ENCODE measurements at places on chromosomes 12 and 14. TPM values are rescaled to one million over a fixed set of nuclear protein-coding genes. Genes with fewer than 3 reads are reported as not detected.
A peak's percentile ranks its signal among the peaks of the same experiment; 100 is the strongest.

DNA sequence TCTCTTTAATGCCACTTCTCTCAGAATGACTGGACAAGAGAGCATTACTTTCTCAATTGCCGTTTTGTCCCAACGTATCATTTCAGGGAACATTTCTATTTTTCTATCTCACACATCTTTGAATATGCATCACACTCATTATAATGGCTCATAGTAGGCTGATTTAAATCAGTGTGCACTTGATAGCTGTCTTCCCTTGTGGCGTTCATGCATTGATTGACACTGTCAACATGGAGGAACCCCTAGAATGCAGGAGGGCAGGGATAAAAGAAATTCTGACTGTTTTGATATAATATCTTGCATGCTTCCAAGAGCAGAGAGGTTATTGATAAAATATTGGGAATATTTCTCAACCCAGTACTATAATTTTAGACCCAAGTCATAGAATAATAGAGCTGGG lies 1528.9 kb upstream of the FLRT2 start:
- DNase-seq = no peak

DNA sequence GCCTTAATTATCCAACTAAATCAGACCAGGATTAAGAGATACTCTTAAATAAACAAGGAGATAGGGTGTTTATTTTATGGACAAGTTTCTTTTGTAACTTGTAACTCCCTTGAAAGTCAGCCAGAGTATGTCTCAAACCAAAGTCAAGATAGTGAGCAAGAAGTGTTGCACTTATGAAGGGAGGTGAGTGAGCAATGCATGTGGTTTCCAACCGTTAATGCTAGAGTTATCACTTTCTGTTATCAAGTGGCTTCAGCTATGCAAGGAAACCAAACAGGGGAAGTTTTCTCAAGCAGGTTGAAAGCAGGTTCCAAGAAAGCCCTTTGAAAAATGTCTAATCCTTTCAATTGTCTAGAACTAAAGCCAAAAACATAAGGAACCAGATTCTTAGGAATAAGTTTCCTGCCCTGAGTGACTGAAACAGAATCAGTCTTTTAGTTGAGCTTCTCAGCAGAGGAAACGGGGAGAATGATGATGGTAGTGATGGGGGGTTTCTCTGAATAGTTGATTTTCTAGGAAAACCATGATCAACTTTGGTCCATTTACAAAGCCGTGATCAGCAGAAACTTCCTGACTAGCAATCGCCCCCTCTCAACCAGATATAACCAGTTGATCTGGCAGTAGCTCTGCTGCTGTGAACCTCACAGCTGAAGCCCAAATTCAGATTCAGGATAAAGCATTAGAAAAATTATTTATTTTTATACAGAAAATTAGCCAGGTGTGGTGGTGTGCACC lies 128.4 kb downstream of the DAD1 start:
- DNase-seq = no peak

GRCh38 chr12:71439613-71440344 lies at the start of gene LGR5:
LGR5 (plus strand) TSS chr12:71439798; CDS start chr12:71440081, 283 bp downstream.
- DNase-seq = peak; percentile 84

GRCh38 chr12:99620159-99620479 lies 27.4 kb upstream of the GARIN6 start:
- DNase-seq = no peak

DNA sequence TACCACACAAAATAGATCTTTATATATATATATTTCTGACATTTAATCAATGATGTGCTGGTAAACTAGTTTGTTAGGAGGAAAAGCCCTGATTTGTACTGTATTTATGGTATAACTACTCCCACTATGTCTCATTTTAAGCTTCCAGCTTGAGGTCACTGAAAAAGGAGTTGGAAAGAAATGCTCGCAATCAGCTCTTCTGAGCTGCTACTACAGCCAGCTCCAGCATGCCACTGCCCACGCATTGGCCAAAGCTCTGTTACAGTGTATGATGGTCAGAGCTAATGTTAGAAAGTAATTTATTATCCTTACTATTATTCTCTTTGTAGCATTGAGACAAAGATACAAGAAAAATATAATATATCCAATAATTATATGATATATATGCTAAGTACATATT lies 55.0 kb upstream of the PCED1B start:
- no peak for DNase-seq

- no peak for DNase-seq
Measured at GRCh38 chr14:74589291-74589879, 22.7 kb downstream of the LTBP2 start.

GRCh38 chr12:68043435-68043834 lies 54.2 kb downstream of the IFNG-AS1 start:
- DNase-seq = no peak

- DNase-seq = peak; percentile 52
Measured at GRCh38 chr14:67335781-67336180, 23.8 kb downstream of the ATP6V1D start.

GRCh38 chr12:68591734-68592418 lies 18.8 kb upstream of the RAP1B start:
- no peak for DNase-seq

DNA sequence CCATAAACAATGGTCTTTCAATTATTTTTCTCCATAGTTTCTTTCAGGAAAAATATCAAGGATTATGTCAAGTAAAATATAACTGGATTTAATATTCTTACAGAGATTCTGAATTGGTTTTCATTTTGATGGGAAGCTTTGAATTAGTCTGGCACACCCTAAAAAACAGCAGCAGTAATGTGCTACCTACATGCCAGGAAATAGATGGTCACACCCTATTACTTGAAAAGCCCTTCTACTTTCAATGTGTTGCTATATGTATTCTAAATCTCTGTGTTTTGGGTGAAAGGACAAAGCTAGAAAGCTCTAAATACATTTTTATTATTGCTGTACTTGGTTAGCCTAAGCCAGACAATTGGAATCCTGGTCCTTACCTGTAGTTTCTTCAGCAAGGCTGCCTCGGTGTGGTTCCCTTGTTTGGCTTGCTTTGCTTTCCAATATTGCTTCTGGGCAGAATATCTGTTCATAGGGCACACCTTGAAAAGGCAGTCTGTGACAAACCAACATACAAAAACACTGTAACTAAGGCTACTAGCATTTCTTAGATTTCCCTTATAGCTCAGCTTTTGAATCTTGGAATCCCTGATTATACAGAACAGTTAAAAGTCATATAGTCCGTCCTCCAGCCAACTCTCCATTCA lies 107.6 kb downstream of the ITPR2 start:
- no peak for DNase-seq

DNA sequence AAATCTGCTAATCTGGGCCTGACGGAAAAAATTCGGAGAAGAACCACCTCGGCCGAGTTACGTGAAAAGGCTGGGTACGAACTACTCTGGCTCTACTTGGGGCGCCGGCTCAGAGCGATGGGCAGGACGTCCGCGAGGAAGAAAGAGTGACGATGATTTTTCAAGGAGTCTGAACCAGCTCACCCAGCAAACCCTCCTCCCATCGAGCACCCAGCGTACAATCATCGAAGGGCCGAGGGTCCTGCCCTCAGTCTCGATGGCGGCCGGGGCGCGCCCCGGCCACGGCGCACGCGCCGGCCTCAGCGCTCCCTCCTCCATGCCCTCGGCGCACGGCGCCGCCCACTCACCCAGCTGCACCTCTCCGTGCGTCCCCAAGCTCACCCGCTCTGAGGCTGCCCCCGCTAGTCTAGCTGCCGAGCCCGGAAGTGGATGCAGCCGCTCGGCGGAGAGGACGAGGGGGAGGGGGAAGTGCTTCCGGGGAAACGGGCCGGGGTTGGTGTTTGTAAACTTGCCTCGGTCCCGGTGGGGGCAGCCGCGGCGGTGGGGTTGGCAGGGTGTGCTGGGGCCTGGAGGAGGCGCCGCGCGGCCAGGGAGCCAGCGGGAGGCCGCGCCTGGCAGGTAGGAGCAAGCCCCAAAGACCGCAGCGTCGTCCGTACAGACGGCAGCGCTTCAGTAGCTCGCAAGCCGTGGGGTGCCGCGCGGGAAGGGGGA lies at the start of the genes CSAD and ZNF740:
TSS of gene CSAD (minus strand) at position 706 of the 711 bp plus-strand sequence. CDS start 7,455 bp downstream, outside the sequence.
TSS of gene ZNF740 (plus strand) at position 503 of the 711 bp plus-strand sequence. CDS start 1,262 bp downstream, outside the sequence.
- DNase-seq = peak; percentile 99

DNA sequence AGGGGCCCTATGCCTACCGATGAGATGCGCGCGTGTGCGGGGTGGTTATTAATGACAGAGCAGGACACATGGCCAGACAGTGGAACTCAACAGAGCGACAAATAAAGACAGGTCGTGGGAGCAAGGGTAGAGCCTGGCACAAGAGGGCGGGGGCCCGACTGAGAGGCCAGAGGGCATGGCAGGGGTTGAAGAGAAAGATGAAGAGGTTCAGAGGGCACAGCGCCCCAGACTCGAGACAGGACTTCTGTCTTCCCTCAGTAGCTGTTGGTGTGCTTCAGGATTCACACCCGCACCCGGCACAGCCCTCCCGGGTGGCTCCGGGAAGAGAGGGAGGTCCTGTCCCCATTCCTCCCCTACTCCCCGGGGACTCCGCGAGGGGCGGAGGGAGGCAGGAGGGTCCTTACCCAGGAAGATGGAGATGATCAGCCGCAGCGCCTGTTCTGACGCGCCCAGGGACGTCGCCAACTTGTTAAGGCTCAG lies 366 bp downstream of the LPCAT3 start:
- DNase-seq = peak; percentile 88

The GUCY2C gene
- total RNA-seq = not detected

The BBS10 gene
- total RNA-seq = 6.3 TPM

The CIROP gene
- total RNA-seq = not detected

The CAPZA3 gene
- not detected for total RNA-seq

The SYNDIG1L gene
- total RNA-seq = not detected

The GPR84 gene
- not detected for total RNA-seq

The TTC9 gene
- 4.2 TPM for total RNA-seq

The CIT gene
- total RNA-seq = 73.7 TPM

The FAIM2 gene
- not detected for total RNA-seq
